Activated CD8-positive, alpha-beta T cell treated with anti-CD3 and anti-CD28 coated beads for 36 hours (primary cell): ENCODE measurements at places on chromosomes 13 and 19. TPM values are rescaled to one million over a fixed set of nuclear protein-coding genes. Genes with fewer than 3 reads are reported as not detected.
A peak's percentile ranks its signal among the peaks of the same experiment; 100 is the strongest.

DNA sequence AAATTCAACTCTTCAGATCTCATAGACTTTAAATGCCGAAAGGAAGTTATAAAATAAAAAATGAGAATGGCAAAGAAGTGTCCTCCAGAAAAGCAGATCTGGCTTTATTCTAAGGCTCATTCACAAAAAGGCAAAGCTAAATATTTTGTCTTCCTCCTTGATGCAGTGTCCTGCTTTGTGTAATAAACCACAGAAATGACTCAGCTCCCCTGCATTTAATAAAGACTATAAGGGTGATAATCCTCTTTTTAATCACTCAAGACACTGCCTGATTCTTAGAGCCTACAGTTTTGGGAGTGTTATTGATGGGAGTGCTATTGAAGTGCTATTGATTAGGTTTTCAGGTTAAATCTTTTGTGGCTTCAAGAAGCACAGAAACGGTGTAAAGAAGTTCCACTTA, 482.0 kb downstream of the PCDH20 start:
- H3K4me1 ChIP-seq: no peaks in the 10 kb centered on the region
- no peak overlapping the region for H3K27ac ChIP-seq
- no peaks in the 10 kb centered on the region for H3K27me3 ChIP-seq

- no peaks in the 10 kb centered on the region for H3K27me3 ChIP-seq
- H3K4me1 ChIP-seq: no peaks in the 10 kb centered on the region
- H3K4me3 ChIP-seq: no peak overlapping the region
- DNase-seq: no peak
- no peak overlapping the region for H3K27ac ChIP-seq
- no peaks in the 10 kb centered on the region for H3K36me3 ChIP-seq
Observed at GRCh38 chr13:51976890-51977289, 34.4 kb downstream of the ATP7B start.

- H3K4me1 ChIP-seq: peaks cover 9% of the 10 kb centered on the region
- no peak overlapping the region for H3K27ac ChIP-seq
- no peaks in the 10 kb centered on the region for H3K36me3 ChIP-seq
- no peak overlapping the region for H3K4me3 ChIP-seq
- DNase-seq: peak; percentile 77
- H3K27me3 ChIP-seq: no peaks in the 10 kb centered on the region
Observed at GRCh38 chr19:16041299-16041990, 34.9 kb upstream of the TPM4 start.

- H3K27ac ChIP-seq: no peak overlapping the region
- H3K36me3 ChIP-seq: no peaks in the 10 kb centered on the region
- DNase-seq: peak; percentile 50
- H3K27me3 ChIP-seq: peaks cover 33% of the 10 kb centered on the region
- peaks cover 11% of the 10 kb centered on the region for H3K4me1 ChIP-seq
- no peak overlapping the region for H3K4me3 ChIP-seq
Observed at GRCh38 chr13:39144941-39145533, 106.8 kb downstream of the NHLRC3 start.

- no peak overlapping the region for H3K27ac ChIP-seq
- H3K4me3 ChIP-seq: no peak overlapping the region
Observed at GRCh38 chr13:31227870-31228269, 28.1 kb downstream of the B3GLCT start.

- H3K4me1 ChIP-seq: no peaks in the 10 kb centered on the region
- no peak for DNase-seq
- H3K36me3 ChIP-seq: no peaks in the 10 kb centered on the region
- H3K4me3 ChIP-seq: no peak overlapping the region
Observed at GRCh38 chr13:98032168-98032567, 78.7 kb downstream of the IPO5 start.

GRCh38 chr19:30222992-30223865, 149.0 kb upstream of the ZNF536 start:
- no peak overlapping the region for H3K4me3 ChIP-seq
- H3K27me3 ChIP-seq: peaks cover 55% of the 10 kb centered on the region
- H3K27ac ChIP-seq: no peak overlapping the region
- DNase-seq: no peak
- peaks cover 18% of the 10 kb centered on the region for H3K4me1 ChIP-seq

- DNase-seq: no peak
- H3K4me3 ChIP-seq: no peak overlapping the region
- no peaks in the 10 kb centered on the region for H3K4me1 ChIP-seq
- H3K27ac ChIP-seq: no peak overlapping the region
Observed at GRCh38 chr13:21742096-21742495, 71.2 kb downstream of the FGF9 start.

DNA sequence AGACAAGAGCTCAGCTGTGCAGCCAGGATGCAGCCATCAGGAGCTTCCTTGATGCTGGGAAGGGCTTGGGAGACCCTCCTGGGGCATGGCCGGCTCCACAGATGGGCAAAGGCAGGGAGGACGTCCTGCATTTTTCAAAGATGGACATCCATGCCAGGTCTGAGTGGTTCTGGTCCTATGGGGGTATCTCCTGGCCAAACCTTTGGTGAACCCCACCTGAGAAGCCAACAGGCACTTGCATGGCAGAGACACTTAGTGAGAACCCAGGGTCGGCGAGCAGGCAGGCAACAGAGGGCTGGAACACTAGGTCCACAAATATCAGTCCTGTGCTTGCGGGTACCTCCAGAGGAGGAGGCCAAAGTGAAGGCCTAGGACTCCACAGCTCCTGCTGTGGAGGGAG, 70.0 kb downstream of the KCTD15 start:
- no peak overlapping the region for H3K27ac ChIP-seq
- H3K27me3 ChIP-seq: peaks cover 7% of the 10 kb centered on the region
- DNase-seq: no peak
- no peaks in the 10 kb centered on the region for H3K4me1 ChIP-seq
- no peaks in the 10 kb centered on the region for H3K36me3 ChIP-seq
- H3K4me3 ChIP-seq: no peak overlapping the region

GRCh38 chr13:93169980-93170379, 56.6 kb upstream of the GPC6 start:
- H3K27ac ChIP-seq: no peak overlapping the region
- no peaks in the 10 kb centered on the region for H3K4me1 ChIP-seq
- no peaks in the 10 kb centered on the region for H3K36me3 ChIP-seq

- H3K27ac ChIP-seq: peak overlapping the region; percentile 17
- H3K36me3 ChIP-seq: peaks cover 39% of the 10 kb centered on the region
- H3K4me3 ChIP-seq: no peak overlapping the region
- peaks cover 5% of the 10 kb centered on the region for H3K4me1 ChIP-seq
Observed at GRCh38 chr13:21383090-21383489, 76.0 kb downstream of the ZDHHC20 start.

DNA sequence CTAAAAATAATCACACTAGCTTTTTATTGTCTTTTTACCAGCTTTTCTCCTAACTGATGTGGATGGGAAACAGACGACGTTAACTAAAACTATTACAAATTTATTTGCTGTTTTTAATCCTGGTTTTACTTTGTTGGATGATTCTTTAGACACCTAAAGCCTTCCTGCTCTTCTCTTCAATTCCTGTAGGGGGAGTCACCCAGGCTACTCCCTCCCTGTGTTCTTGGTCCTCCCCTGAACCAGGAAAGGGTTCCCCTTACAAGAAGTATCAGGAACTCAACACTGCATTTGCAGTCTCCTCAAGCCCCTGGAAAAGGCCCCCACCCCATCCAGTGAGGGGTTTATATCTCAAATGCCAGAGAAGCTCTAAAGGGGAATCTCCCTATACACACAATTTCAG, 206.1 kb downstream of the SUCLA2 start:
- no peak overlapping the region for H3K4me3 ChIP-seq

GRCh38 chr13:109427695-109428094, 358.7 kb downstream of the IRS2 start:
- H3K27me3 ChIP-seq: peaks cover 11% of the 10 kb centered on the region
- H3K4me1 ChIP-seq: peaks cover 11% of the 10 kb centered on the region
- H3K36me3 ChIP-seq: no peaks in the 10 kb centered on the region
- DNase-seq: no peak

- H3K27ac ChIP-seq: no peak overlapping the region
- H3K36me3 ChIP-seq: no peaks in the 10 kb centered on the region
- DNase-seq: no peak
Observed at GRCh38 chr13:111912991-111913760, 153.8 kb upstream of the SOX1 start.

DNA sequence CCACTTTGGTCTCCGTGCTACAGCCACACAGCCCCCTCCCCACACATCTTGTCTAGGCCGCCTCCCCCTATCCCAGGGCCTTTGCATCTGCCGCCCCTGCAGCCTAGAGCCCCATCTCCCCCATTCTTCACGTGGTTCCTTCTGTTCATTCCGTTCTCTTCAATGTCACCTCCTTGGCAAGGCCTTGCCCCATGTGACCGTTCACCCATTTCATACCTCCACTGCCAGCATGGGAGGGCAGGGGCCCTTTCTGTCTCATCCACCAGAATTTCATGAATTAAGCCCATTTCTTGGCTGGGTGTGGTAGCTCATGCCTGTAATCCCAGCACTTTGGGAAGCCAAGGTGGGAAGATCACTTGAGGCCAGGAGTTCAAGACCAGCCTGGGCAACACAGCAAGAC, 15.7 kb upstream of the HNRNPM start:
- no peaks in the 10 kb centered on the region for H3K4me1 ChIP-seq
- H3K36me3 ChIP-seq: no peaks in the 10 kb centered on the region
- H3K27me3 ChIP-seq: no peaks in the 10 kb centered on the region
- H3K27ac ChIP-seq: no peak overlapping the region
- H3K4me3 ChIP-seq: no peak overlapping the region

GRCh38 chr13:81012031-81012430, 671.1 kb upstream of the SPRY2 start:
- no peak overlapping the region for H3K4me3 ChIP-seq
- no peak overlapping the region for H3K27ac ChIP-seq
- H3K4me1 ChIP-seq: no peaks in the 10 kb centered on the region
- no peaks in the 10 kb centered on the region for H3K36me3 ChIP-seq

GRCh38 chr19:48373567-48373966, 9.4 kb downstream of the SYNGR4 start:
- no peaks in the 10 kb centered on the region for H3K4me1 ChIP-seq
- no peak overlapping the region for H3K27ac ChIP-seq
- no peak overlapping the region for H3K4me3 ChIP-seq

DNA sequence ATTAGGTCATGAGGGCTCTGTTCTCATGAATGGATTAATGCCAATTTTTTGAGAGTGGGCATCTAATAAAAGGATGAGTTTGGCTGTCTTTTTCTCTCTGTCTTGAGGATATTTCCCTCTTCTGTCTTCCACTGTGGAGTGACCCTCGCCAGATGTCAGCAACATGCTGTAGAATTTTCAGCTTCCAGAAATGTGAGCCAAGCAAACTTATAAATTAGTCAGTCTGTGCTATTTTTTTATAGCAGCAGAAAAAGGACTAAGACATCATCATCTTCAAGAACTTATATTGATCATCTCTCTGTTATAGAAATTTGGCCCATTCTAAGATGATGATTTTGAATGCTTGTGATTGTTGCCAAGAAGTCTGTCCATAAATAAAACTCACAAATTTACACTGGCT, 431.4 kb downstream of the FGF9 start:
- peaks cover 18% of the 10 kb centered on the region for H3K4me1 ChIP-seq
- no peak overlapping the region for H3K4me3 ChIP-seq
- peaks cover 4% of the 10 kb centered on the region for H3K36me3 ChIP-seq
- no peak overlapping the region for H3K27ac ChIP-seq

- no peaks in the 10 kb centered on the region for H3K4me1 ChIP-seq
- H3K4me3 ChIP-seq: no peak overlapping the region
- H3K36me3 ChIP-seq: no peaks in the 10 kb centered on the region
- H3K27ac ChIP-seq: no peak overlapping the region
- H3K27me3 ChIP-seq: peaks cover 2% of the 10 kb centered on the region
Observed at GRCh38 chr19:1336079-1336684, 47.5 kb upstream of the NDUFS7 start.

DNA sequence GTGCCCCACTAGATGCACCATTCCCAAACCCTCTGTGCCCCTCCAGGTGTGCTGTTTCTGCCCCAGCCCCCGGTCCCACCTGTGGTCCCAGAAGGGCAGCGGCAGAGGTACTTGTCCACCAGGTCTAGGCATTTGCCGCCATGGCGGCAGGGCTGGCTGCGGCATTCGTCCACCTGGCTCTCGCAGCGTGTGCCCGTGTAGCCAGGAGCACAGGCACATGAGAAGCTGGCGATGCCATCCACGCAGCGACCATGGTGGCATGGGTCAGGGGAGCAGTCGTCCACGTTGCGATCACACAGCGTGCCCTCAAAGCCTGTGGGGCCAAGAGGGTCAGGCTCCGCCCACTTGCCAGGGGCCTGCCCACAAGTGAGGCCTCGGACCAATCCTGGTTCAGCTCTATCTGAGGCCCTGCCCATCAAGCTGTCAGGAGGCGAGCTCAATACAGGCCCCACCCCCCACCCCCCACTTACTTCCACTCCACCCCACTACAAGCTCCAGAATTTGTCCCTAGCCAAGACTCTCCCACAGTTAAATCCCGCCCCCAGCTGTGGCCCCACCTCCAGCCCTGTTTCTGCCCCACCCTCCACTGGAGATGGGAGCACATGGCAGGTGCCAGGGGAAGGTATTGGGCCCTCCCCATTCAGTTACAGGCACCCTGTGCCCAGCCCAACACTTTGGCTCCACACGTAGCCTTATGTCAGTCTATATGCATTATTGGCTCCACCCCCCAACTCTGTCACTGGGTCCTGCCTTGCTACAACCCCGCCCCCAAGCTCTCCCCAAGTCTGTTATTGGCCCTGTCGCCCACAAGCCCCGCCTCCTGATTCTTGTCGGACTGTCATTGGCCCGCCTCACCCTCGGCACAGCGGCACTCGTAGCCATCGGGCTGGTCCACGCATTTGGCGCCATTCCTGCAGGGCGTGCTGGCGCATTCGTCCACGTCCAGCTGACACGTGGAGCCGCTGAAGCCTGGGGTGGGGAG, 13.5 kb downstream of the NOTCH3 start:
- H3K4me3 ChIP-seq: no peak overlapping the region
- H3K4me1 ChIP-seq: no peaks in the 10 kb centered on the region
- no peak overlapping the region for H3K27ac ChIP-seq
- no peak for DNase-seq
- H3K27me3 ChIP-seq: peaks cover 6% of the 10 kb centered on the region
- H3K36me3 ChIP-seq: no peaks in the 10 kb centered on the region

DNA sequence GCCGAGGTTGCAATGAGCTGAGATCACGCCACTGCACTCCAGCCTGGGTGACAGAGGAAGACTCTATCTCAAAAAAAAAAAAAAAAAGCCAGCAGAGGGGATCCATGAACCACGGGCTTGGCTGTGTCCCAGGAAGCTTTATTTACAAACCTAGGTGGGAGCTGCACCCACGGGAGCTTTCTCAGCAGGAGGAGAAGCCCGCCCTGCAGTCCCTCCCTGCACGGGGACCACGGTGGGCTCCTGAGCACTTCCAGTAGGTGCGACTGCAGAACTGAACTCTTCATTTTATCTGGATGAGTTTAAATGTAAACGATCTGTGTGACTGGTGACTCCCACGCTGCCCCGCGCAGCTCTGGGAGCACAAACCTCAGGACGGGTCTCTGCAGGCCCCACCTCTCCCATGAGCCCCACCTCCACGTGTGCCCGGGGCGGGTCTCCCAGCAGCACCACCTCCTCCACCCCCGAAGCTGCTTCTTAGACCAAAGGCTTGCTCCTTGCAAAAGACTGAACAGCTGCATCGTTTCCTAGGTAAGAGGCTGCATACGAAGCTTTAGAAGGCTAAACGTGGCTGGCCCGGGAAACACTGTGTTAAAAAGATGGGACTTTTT, 66.4 kb downstream of the SPACA7 start:
- peaks cover 22% of the 10 kb centered on the region for H3K27me3 ChIP-seq
- H3K27ac ChIP-seq: no peak overlapping the region
- DNase-seq: no peak

KIR3DL2 gene
- 0.14 TPM for total RNA-seq

PET100 gene
- 83.3 TPM for total RNA-seq

SWSAP1 gene
- total RNA-seq: 1.8 TPM

CEACAM3 gene
- total RNA-seq: not detected

KLK8 gene
- not detected for total RNA-seq

FOSB gene
- 71.2 TPM for total RNA-seq

PDX1 gene
- not detected for total RNA-seq

NKPD1 gene
- total RNA-seq: 0.16 TPM

UQCR11 gene
- 231 TPM for total RNA-seq

PSG11 gene
- total RNA-seq: not detected
